ENCODE measurements at places on chromosomes 2 and 18.

DNA sequence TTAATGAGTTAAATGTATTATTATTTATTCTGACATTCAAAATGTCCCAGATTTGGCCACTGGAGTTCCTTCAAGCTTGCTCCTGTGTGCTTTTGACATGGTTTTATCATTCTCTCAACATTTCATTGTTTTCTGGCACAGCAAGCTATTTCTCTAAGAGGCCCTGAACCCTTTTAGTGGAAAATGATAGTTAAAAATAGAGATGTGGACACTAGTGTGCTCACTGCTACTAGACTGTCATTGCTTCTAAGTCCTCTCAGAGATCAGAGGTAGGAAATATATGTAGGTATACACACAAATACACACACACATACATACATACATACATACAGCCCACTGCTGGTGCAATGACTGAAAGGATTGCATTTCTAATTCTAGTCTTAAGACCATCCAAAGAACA lies 25.5 kb downstream of the WDPCP start:
- no peak for DNase-seq

DNA sequence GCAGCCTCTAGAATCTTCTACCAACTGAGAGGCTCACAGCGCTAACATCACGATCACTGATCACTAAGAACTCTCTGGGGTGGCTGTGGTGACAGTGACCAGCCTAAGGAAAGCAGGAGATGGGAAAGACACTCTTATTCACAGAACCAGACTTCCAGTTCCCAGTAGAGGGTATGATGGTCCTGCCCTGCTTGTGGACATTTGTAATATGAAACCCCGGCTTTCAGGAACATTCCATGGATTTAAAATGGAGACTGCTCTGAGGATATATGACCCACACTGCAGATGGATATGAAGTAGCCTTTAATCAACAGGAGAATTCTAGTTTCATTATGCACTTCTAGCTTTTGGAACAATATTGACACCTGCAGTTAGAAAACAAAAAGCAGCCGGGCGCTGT lies 131.8 kb downstream of the AFF3 start:
- no peak for DNase-seq

- DNase-seq, result no peak
These were observed 25.9 kb downstream of the DPP10 start for GRCh38 chr2:114468343-114468742.

- DNase-seq, result no peak
These were observed 73.6 kb downstream of the EN1 start for GRCh38 chr2:118773826-118774225.

DNA sequence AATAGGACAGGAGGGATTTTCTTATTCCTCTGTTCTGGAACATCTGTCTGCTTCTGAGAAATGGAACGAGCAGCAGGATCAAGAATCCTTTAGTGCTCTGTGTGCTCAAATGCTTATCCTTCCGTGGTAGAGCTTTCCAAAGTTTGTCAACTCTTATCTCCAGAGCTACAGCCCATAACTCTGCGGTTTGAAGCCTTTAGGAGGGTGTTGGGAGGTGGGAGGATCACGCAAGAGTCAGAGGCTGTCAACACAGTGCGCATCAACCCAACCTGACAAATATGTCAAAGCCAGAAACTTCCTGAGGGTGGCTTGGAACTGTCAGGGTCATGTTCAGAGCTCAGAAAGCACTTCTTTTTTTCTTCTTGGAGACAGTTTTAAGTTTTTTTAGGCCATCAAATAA lies 95.9 kb downstream of the CRIM1 start:
- DNase-seq, result no peak

GRCh38 chr2:177380181-177380580 lies 12.4 kb upstream of the AGPS start:
- DNase-seq, result no peak

DNA sequence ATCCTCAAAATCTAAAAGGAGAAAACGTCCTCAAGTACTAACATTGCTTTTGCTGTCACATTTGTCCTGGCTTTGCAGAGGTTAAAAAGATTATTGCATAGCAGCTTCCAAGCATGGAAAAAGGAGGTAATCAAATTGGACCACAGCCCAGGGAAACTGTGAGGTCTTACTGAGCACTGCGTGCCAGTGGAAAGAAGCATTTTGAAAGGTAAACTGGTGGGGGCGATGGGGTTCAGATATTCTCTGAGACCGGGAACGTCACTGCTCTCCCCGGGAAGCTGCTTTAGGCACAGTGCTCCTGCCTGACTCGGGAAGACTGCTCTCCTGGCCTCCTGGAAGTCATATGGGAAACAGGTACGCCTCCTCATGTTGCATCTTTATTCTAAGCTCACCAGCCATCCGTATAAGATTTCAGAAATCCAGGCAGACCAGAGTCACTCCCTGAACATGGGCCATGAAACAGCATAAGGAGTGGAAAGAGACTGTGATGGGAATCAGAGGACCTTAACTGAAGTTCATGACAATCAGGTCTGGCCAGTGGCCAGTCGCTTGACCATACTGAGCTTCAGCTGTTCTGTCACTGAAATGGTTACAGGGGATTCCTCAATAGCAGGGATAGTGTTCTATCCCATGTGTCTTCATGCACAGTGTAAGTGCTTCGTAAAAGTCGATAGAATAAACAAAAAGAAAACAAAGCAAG lies 284.1 kb downstream of the TRIB2 start:
- DNase-seq, result no peak

DNA sequence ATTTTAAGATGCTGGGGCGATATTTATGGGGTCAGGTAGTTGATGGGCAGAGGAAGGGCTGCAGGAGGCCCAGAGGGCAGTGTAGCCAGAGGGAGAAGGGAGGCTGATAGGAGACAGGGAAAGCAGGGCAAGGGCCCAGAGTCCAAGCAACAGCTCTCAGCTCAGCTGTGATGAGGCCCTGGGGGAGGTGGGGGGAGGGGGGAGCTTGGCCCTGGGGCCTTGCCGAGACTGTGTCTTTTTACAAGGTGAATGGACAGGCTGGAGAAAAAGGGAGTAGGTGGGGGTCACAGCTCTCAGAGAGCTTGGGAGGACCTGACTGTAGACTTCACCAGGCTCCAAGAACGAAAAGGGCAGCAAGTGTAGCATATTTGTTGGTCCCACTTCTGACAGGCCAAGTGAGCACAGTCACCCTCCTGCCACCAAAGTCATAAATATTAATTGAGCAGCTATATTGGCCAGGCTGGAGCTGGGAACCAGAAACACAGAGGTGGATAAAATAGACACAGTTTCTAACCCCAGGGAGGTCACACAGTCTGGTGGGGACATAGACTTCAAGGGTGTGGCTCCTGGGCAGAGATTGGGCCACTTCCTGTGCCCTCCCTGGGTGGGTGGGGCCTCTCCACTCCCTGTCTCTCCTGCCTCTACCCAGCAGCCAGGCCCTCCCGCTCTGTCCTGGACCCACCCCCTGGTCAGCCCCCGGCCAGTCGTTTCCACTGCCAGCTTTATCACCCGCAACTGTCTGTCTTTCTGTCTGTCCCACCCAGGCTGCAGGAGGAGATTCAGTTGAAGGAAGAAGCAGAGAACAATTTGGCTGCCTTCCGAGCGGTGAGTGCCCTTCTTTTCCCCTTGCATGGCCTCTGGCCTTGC lies 1.4 kb downstream of the DES start:
- no peak for DNase-seq

GRCh38 chr2:236221798-236222197 lies 42.4 kb downstream of the ASB18 start:
- DNase-seq, result no peak

GRCh38 chr2:60628615-60629304 lies 75.3 kb upstream of the BCL11A start:
- no peak for DNase-seq

GRCh38 chr2:8624855-8625398 lies 56.9 kb upstream of the ID2 start:
- DNase-seq, result no peak

- no peak for DNase-seq
These were observed 7.4 kb downstream of the EPAS1 start for GRCh38 chr2:46304635-46305034.

- no peak for DNase-seq
These were observed 5.4 kb downstream of the MARS2 start for GRCh38 chr2:197710424-197711042.

GRCh38 chr2:83695037-83695436 lies 764.0 kb downstream of the SUCLG1 start:
- DNase-seq, result no peak

GRCh38 chr18:13067124-13067523 lies 76.0 kb downstream of the CEP192 start:
- no peak for DNase-seq

GRCh38 chr2:214481204-214481603 lies 70.3 kb downstream of the VWC2L start:
- no peak for DNase-seq

DNA sequence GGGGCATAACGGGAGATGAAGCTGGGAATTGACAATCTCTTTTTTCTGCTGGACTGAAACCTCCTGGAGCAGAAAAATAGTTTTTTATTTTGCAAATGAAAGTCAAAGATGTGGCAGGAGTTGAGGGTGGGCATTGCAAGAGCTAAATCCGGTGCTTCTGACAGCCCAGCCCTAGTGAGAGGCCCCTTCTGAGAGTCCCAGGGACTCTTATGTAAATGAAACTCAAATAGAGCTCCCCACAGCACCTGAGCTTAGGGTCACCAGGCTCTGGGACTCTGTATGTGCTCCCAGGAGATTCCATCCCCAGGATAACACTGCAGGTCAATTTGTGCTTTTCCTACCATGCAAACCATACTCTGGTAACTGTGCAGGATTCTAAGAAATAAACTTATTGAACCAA lies 192.8 kb downstream of the ANKRD30B start:
- no peak for DNase-seq

DNA sequence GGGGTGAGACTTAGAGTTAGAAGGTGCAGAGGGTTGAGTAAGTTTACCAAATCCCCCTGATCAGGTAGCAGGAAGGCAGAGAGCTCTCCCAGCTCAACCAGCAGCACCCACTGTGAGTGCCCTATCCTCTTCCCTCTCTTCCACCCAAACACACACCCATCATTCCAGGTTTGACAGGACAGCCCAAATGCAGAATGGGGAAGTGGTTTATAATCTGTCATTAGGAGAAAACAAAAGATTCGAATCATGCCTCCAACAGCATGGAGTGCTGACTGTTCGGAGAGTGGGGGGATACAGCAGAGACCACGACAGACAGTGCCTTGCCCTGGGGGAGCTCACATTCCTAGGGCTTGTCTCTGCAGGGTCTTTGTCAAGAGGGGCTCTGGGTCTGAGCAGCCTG lies 11.7 kb downstream of the CXCR2 start:
- DNase-seq, result no peak

- no peak for DNase-seq
These were observed 19.7 kb downstream of the ILKAP start for GRCh38 chr2:238183821-238184220.

- DNase-seq, result no peak
These were observed 1.5 kb downstream of the DSEL start for GRCh38 chr18:67514901-67515540.
